GM13976 (cell line): ENCODE measurements at places on chromosomes 16 and 17.

GRCh38 chr16:50316102-50316847, 49.9 kb downstream of the ADCY7 start:
- DNase-seq: no peak

- DNase-seq: no peak
These were observed 105.5 kb downstream of the SOX9 start for GRCh38 chr17:72226322-72226721.

GRCh38 chr16:4179020-4179419, 62.8 kb upstream of the ADCY9 start:
- DNase-seq: no peak

DNA sequence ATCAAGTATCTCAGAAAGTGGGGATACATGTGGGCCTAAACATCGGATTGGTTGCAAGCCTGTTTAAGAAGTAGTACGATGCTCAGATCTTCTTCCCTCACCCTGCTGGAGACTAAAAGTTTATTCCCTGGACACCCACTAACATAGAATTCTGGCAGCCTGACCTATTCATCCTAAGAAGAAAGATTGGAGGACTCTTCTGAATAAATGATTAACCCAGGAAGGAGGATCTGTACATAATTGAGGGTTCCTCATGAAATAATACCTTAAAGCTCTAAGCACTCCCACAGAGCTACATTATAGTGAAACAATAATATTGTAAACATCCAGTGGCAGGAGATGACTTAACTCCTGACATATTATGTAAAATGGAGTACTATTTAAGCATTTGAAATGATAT, 111.7 kb downstream of the NLK start:
- DNase-seq: no peak

GRCh38 chr17:50943575-50943933, 77.4 kb upstream of the TOB1 start:
- DNase-seq: no peak

GRCh38 chr16:4200000-4200780, 41.7 kb downstream of the SRL start:
- DNase-seq: no peak

GRCh38 chr16:4160658-4161430, 44.6 kb upstream of the ADCY9 start:
- DNase-seq: no peak

- DNase-seq: no peak
These were observed 3.2 kb upstream of the AKTIP start for GRCh38 chr16:53506254-53506653.

DNA sequence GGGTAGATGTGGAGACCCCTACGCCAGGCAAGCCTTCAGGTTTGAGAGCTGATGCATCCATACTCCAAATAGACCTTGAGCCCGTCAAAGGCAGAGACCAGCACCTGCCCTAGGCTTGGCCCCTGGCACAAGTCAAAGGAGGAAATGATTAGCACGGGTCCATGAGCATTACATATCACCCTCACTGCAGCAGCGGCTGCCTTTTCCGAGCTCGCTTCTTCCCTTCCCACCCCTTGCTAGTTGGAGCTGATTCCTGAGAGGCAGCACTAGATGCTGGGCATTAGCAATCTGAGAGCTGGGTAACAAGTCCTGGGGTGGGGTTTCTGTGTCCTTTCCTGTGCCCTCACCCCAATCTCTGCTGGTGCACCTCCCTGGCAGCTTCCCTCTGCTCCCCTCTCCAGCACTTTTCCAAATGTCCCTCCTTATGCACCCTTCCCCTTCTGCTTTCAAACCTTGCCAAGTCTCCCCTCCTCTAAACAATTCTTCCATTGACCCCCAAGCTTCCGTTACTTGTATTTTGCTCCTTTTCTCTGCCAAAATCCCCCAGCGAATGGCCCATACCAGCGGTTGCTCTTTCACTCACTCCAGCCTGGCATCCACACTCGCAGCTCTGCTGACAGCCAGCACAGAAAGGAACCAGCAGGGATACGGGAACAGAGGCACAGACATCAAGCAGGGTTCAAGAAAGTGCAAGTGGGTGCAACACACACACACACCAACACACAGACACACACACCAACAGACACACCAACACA, 3.0 kb downstream of the CDRT4 start:
- no peak for DNase-seq

DNA sequence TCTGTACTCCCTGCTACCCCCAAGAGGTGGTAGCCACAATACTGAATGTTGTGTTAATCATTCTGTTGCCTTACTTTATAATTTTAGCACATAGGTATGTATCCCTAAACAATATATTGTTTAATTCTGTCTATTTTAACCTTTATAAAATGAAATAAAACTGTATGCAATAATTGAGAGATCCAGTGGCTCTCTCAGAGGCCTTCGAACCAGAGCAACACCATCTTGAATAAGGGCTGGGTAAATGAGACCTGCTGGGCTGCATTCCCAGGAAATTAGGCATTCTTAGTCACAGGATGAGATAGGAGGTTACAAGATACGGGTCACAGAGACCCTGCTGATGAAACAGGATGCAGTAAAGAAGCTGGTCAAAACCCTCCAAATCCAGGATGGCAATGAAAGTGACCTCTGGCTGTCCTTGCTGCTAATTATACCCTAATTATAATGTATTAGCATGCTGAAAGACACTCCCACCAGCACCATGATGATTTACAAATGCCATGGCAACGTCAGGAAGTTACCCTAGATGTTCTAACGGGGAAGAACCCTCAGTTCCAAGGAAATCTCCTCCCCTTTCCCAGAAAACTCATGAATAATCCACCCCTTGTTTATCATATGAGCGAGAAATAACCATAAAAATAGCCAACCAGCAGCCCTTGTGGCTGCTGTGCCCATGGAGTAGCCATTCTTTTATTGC, 2.0 kb upstream of the CANT1 start:
- DNase-seq: no peak

- DNase-seq: no peak
These were observed 148.3 kb downstream of the CDH8 start for GRCh38 chr16:61887903-61888302.

DNA sequence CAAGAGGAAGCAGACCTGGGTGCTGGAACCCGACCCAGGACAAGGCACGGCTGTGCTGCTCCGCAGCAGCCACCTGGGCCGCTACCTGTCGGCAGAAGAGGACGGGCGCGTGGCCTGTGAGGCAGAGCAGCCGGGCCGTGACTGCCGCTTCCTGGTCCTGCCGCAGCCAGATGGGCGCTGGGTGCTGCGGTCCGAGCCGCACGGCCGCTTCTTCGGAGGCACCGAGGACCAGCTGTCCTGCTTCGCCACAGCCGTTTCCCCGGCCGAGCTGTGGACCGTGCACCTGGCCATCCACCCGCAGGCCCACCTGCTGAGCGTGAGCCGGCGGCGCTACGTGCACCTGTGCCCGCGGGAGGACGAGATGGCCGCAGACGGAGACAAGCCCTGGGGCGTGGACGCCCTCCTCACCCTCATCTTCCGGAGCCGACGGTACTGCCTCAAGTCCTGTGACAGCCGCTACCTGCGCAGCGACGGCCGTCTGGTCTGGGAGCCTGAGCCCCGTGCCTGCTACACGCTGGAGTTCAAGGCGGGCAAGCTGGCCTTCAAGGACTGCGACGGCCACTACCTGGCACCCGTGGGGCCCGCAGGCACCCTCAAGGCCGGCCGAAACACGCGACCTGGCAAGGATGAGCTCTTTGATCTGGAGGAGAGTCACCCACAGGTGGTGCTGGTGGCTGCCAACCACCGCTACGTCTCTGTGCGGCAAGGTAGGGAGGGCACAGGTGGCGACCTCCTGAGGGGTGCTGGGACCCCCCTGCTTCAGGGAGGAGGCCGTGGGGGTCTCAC, 667 bp downstream of the FSCN2 start:
- DNase-seq: no peak

- no peak for DNase-seq
These were observed 333.0 kb downstream of the SEC14L1 start for GRCh38 chr17:77473615-77474226.

GRCh38 chr17:4136373-4136772, 6.5 kb downstream of the ZZEF1 start:
- DNase-seq: no peak

GRCh38 chr17:40500709-40501108, 714 bp downstream of the TNS4 start:
- DNase-seq: no peak

DNA sequence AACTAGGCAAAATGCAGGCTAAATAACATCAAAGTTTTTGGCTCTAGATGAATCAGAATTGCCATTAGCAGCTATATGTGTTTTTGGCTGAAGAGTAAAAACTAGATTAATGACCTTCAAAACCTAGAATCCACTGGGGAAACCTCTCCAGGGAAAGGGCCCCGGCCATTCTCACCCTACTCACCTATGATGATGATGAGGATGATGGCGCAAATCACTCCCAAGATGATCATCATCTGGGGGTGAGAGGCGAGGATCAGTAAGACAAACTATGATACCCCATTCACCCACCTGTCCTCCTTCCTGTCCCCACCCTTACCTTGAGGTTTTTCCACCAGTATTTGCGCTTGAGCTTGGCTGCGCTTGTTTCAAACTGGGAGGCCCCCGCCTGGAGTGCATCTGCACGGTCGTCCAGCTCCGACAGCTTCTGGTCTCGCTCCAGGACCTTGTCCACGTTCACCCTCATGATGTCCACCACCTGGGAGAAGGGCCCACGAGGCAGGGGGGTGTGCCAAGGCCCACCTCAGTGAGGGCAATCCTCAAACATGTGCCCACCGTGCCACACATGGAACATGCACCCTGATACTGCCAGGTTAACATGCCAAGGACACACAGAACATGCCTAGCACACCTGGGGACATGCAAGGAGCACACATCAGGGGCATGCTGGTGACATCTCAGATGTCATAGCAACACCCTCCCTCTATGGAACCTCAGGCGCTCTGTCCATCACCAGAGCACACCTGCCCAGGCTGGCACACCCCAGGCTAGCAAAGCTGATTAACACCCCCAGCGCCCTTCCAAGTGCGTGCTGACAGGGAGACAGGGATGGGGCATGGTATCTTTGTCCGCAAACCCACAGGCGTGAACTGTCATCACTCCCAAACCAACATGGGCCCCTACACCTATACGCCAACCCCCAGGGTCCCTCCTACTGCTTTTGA, 1.2 kb downstream of the VAMP2 start:
- DNase-seq: no peak

- no peak for DNase-seq
These were observed 42.2 kb downstream of the HOXB1 start for GRCh38 chr17:48488548-48489106.

DNA sequence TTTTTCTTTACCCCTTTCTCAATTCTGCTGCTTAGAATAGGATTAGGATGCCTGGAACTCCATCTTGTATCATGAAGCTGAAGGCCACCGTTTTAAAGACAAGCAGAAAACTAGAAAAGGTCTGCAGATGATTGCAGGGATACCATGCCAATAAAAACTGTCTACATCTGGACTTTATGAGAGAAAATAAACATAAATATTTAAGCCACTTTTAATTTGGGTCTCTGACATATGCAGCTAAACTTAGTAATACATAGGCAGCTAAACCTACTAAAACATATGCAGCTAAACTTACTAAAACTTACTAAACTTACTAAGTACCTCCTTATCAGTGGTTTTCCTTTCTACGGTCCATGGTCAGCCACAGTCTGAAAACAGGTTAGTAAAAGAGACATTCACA, 48.4 kb downstream of the FBXL20 start:
- DNase-seq: no peak

DNA sequence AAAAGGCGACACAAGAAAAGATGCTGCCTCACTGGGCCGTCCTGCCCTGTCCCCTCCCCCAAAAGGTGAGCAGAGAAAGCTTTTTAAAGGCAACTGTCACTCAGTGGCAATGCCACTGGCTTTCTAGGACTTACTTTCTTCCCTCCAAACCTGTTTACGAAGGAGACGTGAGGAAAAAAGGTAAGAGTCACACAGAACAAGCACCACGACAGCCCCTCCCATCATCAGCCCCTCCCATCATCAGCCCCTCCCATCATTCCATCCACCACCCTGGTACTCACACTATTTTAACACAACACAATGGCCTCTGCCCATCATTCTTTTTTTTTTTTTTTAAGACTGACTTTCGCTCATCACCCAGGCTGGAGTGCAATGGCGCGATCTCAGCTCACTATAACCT, 77.1 kb downstream of the NXN start:
- no peak for DNase-seq

DNA sequence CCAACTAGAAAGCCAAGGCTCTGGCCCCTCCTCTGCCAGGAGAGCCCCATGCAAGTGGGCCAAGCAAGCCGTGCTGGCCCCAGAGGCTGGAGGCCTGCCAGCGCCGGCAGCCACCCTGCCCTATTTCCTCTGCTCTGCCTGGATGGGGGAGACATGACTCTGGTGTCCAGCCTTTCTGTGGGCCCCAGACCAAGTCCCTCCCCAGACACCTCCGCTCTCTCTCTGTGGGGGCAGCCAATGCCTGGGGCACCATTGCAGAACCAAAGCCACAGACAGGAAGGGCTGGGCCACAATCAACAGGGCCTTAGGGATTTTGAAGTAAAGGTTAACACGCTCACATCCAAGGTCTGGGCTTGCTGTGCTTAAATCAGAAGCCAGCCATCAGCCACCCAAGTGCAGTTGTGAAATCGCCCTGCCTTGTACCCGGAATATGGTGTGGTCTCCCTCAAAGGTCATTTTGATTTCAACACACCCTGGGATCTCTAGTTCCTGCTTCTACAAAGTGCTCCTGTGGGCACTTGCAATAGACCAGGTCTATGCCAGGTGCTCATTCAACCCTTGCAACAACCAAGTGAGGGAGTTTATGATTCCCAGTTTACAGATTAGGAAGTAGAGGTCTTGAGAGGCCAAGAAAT, 63.5 kb upstream of the TEX2 start:
- no peak for DNase-seq

GRCh38 chr16:80913397-80913796, 93.3 kb downstream of the CMC2 start:
- DNase-seq: no peak

GRCh38 chr17:1709403-1709951, 700 bp downstream of the TLCD2 start:
- DNase-seq: no peak

GRCh38 chr16:10405386-10405939, 19.6 kb downstream of the ATF7IP2 start:
- no peak for DNase-seq

DNA sequence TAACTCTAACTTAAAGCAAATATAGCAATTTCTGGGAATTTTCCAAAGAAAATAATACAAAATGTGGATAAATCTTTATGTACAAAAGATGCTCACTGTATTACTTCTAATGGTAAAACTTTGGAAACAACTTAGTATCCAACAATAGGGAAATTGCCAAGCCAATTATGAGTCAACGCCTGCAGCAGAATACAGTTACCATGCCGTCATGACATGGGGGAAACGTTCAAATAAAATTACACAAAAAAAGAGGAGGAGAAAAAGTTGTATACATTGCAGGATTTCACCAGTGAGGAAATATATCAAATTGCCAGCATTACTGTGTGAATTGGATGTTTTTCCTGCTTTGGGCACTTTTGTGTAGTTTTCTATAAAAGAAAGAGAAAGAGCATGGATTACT, 469.6 kb downstream of the SOX9 start:
- DNase-seq: no peak

GRCh38 chr17:55607731-55608341, 96.6 kb upstream of the SMIM36 start:
- no peak for DNase-seq

GRCh38 chr17:66704858-66705520, 129.9 kb upstream of the CACNG5 start:
- DNase-seq: no peak

GRCh38 chr17:2124391-2124790, 69.5 kb downstream of the HIC1 start:
- no peak for DNase-seq
